ENCODE measurements at places on chromosomes 5 and 9. TPM values are rescaled to one million over a fixed set of nuclear protein-coding genes. Genes with fewer than 3 reads are reported as not detected.

The CCDC192 gene
- total RNA-seq = not detected

The SLC6A19 gene
- not detected for total RNA-seq

The TMEM215 gene
- not detected for total RNA-seq

The ECSCR gene
- total RNA-seq = not detected

GRCh38 chr5:127441799-127442484, 75.5 kb upstream of the PRRC1 start:
- H3K36me3 ChIP-seq = no peaks in the 10 kb centered on the region
- H3K27ac ChIP-seq = no peak overlapping the region
- no peaks in the 10 kb centered on the region for H3K27me3 ChIP-seq
- DNase-seq = no peak

DNA sequence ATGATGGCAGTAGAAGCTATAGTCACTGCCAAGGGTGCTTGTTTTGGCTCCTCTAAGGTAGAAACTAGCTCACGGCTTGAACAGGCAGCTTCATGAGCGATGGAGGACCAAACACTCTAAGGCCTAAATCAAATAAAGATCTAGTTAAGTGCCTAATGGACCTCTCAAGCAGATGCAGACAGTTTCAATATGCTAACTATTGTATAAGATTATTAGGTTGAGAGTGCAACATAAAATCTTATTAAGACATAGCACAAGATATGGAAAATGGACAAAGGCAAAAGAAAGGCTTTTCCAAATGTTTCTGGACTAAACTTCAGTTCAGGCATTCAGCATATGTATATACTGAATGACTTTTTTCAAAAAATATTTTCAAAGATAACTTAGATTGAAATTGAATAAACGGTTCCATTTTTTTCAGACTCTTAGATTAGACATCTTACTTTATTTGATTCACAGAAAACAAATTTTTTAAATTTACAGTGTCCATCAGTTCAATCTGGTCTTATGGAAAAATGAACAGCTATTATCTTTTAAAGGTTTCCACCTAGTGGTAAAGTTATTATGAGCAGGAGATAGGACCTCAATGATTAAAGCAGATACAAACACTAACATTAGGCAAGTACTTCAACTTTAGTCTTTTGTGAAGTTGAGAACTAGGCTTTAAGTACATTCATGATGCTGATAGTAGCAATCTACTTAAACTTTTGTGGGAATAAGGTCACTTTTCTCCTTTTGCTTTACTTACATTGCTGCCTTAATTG, 1167.7 kb downstream of the MAT2B start:
- H3K27me3 ChIP-seq = no peaks in the 10 kb centered on the region
- peak; percentile 14 for DNase-seq
- H3K4me3 ChIP-seq = no peak overlapping the region
- no peak overlapping the region for H3K27ac ChIP-seq
- H3K36me3 ChIP-seq = no peaks in the 10 kb centered on the region
- no peaks in the 10 kb centered on the region for H3K4me1 ChIP-seq

GRCh38 chr5:1278656-1279442, 16.0 kb downstream of the TERT start:
- H3K4me3 ChIP-seq = no peak overlapping the region
- no peaks in the 10 kb centered on the region for H3K4me1 ChIP-seq
- H3K36me3 ChIP-seq = no peaks in the 10 kb centered on the region
- no peaks in the 10 kb centered on the region for H3K27me3 ChIP-seq
- no peak for DNase-seq

DNA sequence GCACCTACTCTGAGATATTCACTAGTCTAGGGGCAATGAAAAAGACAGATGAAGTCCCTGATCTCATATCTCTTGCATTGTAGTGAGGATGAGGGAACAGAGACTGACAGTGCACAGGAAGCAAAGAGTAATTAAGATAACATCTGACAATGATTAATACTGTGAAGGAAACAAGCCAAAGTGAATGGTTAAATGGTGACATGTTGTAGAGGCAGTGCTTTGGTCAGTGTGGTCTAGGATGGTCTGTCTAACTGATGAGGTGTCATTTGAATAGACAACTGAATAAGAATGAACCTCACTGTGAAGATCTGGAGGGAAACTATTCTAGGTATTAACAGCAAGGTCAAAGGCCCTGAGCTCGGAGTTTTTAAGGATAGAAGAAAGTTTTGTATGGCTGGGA, 333.3 kb upstream of the GRIA1 start:
- no peaks in the 10 kb centered on the region for H3K36me3 ChIP-seq
- no peaks in the 10 kb centered on the region for H3K27me3 ChIP-seq
- H3K27ac ChIP-seq = no peak overlapping the region
- H3K4me1 ChIP-seq = peaks cover 4% of the 10 kb centered on the region
- DNase-seq = no peak
- H3K4me3 ChIP-seq = no peak overlapping the region

- peaks cover 6% of the 10 kb centered on the region for H3K4me1 ChIP-seq
- H3K36me3 ChIP-seq = no peaks in the 10 kb centered on the region
- H3K27me3 ChIP-seq = peaks cover 7% of the 10 kb centered on the region
- DNase-seq = no peak
- no peak overlapping the region for H3K27ac ChIP-seq
Observed at GRCh38 chr5:59766427-59767210, 126.9 kb downstream of the PDE4D start.

- no peak overlapping the region for H3K27ac ChIP-seq
- no peak overlapping the region for H3K4me3 ChIP-seq
- no peaks in the 10 kb centered on the region for H3K36me3 ChIP-seq
- DNase-seq = no peak
Observed at GRCh38 chr5:132230871-132231270, 3.2 kb upstream of the P4HA2 start.

DNA sequence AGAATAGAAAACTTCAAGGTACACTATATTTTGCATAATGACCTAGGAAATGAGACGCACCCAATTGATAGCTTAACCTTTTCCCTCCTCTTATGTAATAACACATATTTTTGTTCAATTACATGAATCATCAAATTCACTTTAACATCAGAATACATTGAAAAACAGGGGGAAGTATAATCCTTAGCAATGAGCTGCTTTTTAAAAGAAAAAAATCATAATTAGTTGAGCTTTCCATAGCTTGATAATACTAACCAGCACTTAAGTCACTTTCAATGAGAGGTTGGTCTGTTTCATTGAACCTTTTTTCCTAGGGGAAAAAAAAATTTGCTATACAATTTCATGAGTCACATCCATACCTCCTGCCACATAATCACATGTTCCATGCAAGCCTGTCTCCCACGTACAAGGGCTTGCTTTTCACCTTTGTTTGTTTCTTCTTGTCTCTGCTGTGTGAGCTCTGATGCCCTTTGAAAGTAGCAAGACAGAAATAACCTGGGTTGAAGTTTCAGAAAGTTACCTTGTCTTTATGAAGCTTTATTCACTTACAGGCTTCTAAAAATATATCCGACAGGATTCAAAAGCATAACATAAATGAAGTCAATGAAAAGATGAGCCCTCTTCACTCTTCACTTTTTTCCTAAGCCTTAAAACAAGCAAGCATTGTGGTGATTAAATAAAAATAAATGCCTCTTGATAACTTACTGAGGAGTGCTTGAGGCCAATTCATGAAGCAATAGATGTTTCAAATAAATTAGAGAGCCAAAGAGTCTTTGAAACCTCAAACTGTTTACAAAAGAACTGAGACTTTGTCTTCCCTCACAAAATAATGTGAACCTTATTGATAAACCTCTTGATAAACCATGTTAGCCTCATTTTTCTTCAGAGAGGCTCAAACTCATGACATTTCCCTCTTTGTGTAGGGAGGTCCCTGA, 108.5 kb downstream of the FEM1C start:
- H3K4me3 ChIP-seq = no peak overlapping the region
- H3K27me3 ChIP-seq = no peaks in the 10 kb centered on the region
- DNase-seq = no peak
- peaks cover 3% of the 10 kb centered on the region for H3K4me1 ChIP-seq
- no peak overlapping the region for H3K27ac ChIP-seq

GRCh38 chr5:87097664-87098063, 170.0 kb upstream of the RASA1 start:
- no peak overlapping the region for H3K27ac ChIP-seq
- no peaks in the 10 kb centered on the region for H3K36me3 ChIP-seq
- no peaks in the 10 kb centered on the region for H3K4me1 ChIP-seq
- no peak overlapping the region for H3K4me3 ChIP-seq
- no peak for DNase-seq
- no peaks in the 10 kb centered on the region for H3K27me3 ChIP-seq

- peak; percentile 75 for DNase-seq
- H3K27me3 ChIP-seq = no peaks in the 10 kb centered on the region
- H3K4me3 ChIP-seq = no peak overlapping the region
- H3K27ac ChIP-seq = no peak overlapping the region
- H3K36me3 ChIP-seq = no peaks in the 10 kb centered on the region
- H3K4me1 ChIP-seq = no peaks in the 10 kb centered on the region
Observed at GRCh38 chr5:37787742-37788141, 52.1 kb downstream of the GDNF start.

DNA sequence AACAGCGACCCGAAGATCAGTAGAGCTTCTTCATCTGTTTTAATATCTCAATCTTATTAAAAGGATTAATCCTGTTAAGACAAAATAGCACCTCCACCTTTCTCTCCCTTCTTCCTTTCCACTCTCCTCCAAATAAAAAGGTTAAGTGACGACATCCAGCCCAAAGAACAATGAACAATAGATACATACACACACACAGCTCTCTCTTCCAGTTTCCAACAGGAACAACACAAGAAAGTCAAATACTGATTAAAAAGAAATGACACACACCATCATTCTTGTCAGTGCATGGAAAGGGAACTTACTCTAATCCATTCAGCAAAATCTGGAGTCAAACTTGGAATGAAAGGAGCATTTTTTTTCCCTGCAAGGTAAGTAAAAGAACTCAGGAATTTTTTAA, 2.8 kb downstream of the ARL15 start:
- H3K27ac ChIP-seq = no peak overlapping the region
- no peak overlapping the region for H3K4me3 ChIP-seq
- H3K4me1 ChIP-seq = peaks cover 3% of the 10 kb centered on the region
- no peak for DNase-seq
- no peaks in the 10 kb centered on the region for H3K36me3 ChIP-seq
